GM12891 (cell line): ENCODE measurements at places on chromosomes 3 and 15.

GRCh38 chr15:67433495-67434099 lies 87.3 kb upstream of the C15orf61 start:
- peak; percentile 22 for DNase-seq

DNA sequence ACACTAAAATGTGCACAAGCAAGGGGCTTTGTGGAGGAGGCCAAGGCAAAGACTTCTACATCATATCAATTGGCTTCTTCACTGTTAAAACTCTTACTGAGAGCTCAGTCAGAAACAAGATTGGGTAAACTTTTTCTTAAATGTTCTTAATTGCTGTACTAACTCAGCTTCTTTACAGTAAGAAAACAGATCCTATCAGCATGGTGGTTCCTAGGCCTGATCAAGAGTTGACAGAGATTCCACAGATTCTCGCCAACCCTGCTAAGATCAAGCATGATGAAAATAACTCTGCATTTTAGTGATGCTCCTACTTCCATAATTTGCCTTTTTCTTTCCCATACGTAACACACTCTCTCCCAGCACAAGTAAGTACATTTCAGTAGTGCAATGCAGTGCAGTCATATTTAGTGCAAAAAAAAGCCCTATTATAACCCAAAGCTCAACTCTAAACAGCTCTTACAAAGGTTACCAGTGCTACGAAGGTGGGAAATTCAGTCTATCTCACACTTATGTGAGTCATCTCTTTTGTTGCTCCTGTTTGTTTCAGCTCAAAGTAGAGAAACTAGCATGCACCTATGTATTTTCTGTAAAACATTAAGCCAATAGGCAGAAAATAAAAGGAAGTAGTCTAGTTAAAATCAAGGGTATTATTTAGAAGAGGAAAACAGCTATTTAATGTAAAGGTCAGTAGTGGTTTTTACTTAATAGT lies 29.9 kb downstream of the TIGIT start:
- DNase-seq: no peak

DNA sequence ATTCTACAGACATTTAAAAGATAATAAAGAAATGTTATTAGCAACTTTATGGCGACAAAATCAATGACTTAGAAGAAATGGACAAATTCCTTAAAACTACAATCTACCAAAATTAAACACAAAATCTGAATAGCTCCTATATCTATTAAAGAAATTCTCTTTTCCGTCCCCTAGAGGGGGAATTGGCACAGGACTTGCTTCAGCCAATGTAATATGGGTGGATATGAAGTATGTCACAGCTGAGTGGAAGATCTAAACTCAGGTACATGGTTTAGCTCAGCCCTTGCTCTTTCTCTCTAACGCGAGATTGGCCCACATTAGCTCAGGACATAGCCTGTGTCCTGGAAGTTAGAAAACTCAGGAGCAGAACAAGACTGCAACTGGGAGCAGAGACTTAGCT lies 79.3 kb downstream of the DNAH12 start:
- DNase-seq: no peak

GRCh38 chr3:46970391-46971091 lies 6.0 kb downstream of the CCDC12 start:
- no peak for DNase-seq

GRCh38 chr3:122105626-122106025 lies 50.5 kb downstream of the CD86 start:
- DNase-seq: no peak

DNA sequence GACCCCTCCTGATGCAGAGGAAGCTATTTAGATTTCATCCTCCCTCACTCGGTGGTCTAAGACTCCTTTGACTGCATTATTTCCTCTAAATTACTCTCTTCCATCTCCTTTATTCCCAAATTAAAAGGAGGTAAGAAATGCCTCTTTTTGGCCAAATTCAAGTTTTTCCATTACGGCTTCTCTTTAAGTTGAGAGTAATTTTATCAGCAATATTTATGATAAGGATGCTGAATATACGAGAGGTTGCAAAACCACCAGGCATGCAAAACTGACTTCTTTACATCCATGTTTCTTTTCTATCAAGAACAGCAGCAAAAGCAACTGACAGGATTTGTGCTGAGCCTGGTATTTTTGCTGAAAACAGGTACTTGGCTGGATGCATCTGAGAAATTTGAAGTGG lies 262.0 kb upstream of the RARB start:
- no peak for DNase-seq

- no peak for DNase-seq
Observed at GRCh38 chr3:46628901-46629369, 16.6 kb downstream of the FAM240A start.

GRCh38 chr15:38605744-38606143 lies 41.1 kb upstream of the RASGRP1 start:
- no peak for DNase-seq

DNA sequence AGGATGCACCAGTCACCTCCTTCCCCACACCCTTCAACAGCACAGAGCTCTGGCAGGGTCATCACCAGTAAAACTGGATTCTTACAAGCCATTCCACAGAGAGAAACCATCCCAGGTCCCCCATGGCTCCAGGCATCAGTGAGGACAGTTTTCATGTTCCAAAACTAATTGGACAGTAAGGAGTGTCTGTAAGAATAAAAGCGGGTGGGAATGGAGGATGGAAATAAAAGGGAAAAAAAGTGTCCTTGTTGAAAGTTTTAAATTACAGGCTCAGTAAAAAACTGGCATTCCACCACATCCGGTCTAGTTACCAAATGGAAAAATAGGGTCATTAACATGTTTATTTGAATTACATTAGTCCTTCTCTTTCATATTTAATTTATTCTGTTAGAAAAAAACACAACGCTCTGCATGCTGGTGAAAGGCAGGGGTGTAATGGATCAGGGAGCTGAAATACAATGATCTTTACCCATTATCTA lies 117.4 kb downstream of the TIGIT start:
- DNase-seq: no peak

DNA sequence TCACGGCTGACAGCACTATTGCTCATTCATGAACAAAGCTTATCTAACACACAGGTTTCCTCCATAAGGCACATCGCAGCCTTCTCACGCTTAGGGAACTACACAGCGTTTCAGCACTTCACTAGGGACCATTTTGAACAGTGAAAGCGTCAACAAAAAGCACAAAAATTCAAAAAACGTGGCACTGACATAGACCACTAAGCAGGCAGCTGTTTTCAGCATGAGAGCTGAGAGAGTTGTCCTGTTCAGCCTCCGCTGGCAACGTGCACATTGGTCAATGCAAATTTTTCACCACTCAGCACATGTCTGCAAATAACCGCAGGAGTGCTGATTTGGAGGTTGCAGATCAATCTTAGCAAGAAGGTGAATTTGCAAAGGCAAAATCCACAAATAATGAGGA lies 109.2 kb downstream of the LRRK1 start:
- no peak for DNase-seq

DNA sequence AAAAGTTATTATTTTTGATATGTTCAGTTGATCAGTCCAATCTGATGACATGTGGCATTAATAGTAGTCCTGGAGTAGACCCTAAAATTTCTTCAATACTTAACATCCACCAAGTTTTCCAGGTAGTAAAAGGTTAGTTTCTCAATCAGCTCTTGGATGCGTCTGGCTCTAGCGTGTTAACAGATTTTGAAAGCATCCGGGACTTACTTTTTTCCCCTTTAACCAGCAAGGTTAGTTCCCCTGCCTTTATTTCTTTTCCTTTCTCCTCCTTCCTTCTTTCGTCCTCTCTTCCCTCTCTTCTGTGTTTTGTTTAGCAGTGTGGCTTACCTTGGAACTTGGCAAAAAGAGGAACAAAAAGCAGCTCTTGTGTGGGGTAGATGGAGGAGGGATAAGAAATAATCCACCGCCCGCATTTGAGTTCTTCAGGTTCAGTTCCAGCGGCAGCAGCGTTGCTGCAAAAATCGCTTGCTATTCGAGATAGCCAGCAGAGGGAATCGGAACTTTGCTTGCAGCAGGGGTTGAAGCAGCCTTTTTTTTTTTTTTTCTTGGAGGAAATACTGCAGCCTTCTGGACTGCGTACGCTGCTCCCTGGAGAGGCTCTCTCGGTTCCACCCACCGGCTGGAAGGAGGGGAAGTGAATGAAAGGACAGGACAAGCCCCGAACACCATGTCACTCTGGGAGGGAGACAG lies at the start of gene RBMS3:
TSS of gene RBMS3 (plus strand) at position 668 of the 690 bp plus-strand sequence.
- no peak for DNase-seq

GRCh38 chr3:131396170-131396569 lies 14.6 kb downstream of the NUDT16 start:
- no peak for DNase-seq

GRCh38 chr15:64013179-64014062 lies 32.9 kb downstream of the DAPK2 start:
- DNase-seq: no peak

DNA sequence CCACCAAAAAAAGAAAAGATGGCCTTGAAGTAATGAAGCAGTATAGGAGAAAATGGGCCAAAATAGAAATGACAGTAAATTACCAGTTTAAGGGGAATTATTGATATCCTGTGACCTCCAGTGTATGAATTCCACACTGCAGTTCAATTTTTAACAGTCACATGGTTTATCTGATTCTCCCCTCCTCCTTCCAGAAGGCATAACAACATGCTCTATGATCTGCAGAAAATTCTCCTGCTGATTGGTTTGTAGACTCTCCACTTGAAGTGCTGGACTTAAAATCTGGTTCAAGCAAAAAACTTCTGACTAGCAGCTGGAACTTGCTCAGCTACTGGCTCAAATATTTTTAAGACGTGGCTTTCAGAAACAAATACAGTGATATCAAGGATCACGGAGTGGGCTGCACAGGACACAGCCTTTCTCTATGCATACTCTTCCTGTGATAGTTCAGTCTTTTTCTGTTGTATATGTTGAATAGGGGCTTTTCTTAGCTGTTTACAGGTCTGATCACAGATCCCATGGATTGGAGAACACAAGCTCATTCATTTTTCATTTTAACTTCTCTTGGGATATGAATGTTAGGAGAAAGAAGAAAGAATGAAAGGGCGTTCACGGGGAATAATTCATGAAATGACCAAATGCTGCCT lies 211.5 kb downstream of the LSAMP start:
- DNase-seq: no peak
